Kidney epithelial cell (primary cell): ENCODE measurements at places on chromosomes 6 and 20.

DNA sequence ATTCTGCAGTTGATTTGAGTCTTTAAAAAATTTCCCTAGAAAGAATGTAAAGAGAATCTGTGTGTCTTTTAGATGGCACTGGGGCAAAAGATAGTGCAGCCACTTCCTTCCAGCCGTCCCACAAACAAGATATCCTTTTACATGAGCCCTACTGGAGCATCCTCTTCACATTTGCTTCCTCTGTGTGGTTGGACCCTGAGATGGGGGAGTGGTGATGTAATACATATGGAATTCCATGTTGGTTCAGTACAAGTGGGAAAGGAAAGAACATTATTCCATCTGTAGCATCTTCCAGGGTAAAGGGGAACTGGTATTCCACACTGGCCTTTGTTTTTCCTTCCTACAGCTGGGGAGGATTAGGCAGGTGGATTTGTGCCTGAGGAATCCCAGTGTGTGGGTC, 78.9 kb upstream of the ISM1 start:
- DNase-seq: no peak

DNA sequence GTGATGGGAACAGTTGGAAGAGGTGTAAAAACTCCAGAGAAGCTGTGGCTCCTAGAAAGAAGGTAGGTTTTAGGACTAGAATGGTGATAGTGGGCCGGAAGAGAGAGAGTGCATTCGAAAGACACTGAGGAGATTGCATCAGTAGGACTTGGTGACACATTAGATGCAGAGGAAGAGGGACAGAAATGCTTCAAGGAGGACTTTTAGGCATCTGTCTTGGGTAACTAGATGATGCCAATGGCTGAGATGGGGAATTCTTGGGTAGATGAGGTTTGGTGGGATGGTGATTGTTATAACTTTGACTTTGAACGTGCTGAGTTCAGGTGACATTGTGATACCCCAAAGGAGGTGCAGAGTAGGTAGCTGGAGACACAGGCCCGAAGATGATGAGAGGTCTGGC, 196.5 kb downstream of the GMPR start:
- no peak for DNase-seq

- no peak for DNase-seq
Measured at GRCh38 chr6:157139054-157139708, 184.1 kb downstream of the TMEM242 start.

- DNase-seq: no peak
Measured at GRCh38 chr20:12849225-12849910, 159.4 kb upstream of the SPTLC3 start.

DNA sequence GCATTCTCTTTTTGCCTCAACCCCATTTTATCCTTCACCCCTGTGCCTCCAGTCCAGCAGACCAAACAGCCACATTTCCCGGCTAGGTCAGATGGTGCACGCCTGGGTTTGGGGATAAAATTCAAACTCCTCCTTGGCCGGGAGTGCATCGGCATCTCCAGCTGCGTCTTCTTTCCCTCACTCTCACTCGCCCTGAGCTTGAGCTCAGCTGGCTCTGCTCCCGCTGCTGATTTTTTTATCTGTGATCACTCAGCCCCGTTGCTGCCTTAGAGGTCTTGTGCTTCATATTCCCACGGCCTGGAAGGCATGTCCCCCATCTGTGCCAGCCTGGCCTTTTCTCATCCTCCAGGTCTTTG, 6.8 kb upstream of the EZR start:
- DNase-seq: no peak

GRCh38 chr6:90109141-90109540, 187.5 kb downstream of the BACH2 start:
- no peak for DNase-seq

DNA sequence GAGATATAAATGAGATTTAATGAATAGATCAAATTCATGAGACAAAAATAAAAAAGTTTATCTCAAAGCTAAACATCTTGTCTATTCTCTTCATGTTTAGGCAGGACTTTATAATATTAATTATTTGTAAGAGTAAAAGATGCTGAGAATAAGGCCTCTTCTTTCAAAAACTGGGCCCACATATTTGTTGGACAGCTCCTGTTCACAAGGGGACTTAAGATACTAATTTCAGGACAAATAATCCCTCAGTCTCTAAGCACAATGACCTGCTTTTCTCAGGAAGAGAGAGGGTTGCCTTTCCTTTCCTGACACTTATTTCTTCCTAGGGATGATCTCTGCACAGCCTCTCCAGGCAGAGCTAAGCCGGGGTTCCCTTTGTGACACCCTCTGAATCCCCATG, 43.3 kb downstream of the NOX3 start:
- DNase-seq: no peak

DNA sequence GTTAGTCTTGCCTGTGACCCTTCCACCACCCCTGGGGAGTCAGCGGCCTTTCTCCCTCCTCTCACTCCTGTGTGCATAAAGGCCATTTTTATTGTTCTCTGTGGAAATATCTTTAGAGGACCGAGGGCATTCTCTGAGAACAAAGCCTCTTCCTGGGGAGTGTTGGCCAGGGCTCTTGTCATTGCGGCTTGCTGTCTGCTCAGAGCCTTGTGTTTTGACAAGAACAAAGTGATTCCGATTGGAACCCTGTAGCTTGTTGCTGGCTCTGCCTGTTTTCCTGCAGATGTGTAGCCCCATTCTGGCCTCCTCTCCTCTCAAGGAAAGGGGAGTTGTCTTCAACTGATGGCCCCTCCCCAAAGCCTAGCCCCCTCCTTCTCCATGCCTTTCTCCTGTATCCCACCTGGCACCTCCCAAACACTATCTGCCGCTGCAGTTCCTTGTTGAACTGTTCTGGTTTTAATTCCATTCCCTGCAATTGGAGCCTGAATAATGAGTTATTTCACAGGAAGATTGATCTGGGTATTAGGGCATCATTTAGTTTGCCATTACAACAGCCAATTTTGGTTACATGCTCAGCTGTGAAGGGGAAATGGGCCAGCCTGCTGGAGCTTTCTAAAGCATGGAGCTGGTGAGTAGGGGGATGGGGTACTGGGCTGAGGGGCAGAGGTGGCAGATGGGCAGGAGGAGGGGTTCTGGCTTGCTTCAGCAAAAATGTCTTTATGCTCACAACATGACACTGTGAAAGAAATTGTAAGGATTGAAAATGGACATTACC, 252.5 kb downstream of the LRFN2 start:
- no peak for DNase-seq

DNA sequence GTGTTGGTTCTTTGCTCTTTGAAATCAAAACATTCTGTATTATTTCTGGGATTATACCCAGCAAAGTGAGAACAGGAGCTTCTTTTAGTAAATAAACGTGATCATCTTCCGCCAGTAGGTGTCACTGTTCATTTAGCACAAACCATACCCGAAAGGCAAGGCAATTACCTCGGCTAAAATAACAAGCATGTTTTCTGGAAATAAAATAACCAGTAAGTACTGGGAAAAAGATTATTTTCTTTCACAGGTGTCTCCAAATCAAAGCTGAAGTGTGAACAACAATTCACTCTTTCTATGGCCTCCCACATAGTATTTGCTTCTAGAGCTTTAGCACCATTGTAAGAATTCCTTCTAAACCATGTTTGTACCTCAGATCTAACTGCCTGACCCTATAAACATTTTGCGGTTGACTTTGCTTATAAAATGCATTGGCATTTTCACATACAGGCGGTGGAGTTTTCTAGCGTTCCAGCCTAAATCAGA, 144.6 kb upstream of the AGPAT4 start:
- DNase-seq: peak; percentile 55

DNA sequence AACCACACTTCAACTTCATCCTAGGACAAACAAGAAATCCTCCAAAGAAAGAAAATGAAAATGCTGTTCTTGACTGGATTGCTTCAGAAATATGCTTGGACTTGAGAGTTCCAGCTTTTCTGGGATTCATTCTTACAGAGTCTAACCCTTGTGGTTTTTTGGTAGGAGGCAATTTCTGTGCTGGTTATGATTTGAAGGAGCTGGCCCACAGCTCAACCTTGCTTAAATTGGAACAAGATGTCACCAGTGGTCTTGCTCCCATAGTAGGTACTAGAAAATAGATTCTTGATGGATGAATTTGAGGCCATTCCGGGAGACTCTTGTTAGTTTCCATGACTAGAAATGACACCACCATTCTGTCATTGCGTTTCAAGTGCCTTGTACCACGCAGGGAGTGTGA, 54.3 kb upstream of the BMP6 start:
- DNase-seq: no peak

DNA sequence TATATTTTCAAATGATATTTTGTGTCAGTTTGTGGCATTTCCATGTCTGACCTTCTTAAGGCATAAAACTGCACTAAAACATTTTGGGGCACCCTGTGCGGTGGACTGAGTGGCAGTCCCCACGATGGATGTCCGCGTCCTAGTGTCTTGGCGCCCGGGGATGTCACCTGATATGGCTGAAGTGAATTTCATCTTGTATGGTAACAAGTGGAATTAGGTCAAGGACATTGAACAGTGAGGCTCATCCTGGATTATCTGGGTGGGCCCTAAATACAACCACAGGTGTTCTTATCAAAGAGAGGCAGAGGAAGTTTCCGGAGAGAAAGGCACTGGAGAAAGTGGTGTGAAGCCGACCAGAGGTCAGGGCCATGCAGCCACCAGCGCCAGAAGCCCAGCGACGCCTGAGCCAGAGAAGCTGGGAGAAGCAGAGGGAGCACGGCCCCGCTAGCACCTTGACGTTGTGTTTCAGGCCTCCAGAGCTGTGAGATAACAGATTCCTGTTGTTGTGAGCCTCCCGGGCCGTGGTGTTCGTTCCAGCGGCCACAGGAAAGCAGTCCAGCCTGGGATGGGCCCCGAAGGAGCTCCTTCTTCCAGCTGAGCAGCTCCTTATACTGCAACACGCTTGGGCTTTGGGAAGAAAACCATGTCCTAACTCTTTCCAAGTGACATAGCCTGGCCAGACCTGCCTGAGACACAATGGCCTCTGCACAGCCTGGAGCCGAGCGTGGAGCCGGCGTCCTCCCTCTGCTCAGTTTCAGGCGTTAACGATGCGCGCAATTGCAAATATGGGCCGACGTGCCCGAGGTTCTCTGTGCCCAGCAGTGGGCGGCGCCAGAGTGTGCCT, 22.5 kb downstream of the THBS2 start:
- no peak for DNase-seq

DNA sequence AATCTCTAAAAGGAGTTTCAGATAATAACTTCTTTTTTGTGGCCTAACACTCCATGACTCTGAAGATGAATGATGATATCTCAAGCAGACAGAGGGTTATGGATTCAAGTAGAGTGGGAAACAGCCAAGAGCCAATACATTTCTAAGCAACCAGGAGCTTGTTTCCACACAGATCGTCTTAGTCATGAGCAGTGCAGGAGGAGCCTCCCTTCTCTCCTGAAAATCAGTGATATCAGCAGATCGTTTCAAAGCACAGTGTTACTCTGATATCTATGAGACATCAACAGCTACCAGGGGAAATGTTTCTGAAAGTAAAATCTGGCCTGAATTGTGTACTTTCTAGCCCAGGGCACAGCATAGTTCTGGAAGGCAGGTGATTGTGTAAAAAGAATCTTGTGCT, 11.5 kb downstream of the ADGRG6 start:
- DNase-seq: no peak

DNA sequence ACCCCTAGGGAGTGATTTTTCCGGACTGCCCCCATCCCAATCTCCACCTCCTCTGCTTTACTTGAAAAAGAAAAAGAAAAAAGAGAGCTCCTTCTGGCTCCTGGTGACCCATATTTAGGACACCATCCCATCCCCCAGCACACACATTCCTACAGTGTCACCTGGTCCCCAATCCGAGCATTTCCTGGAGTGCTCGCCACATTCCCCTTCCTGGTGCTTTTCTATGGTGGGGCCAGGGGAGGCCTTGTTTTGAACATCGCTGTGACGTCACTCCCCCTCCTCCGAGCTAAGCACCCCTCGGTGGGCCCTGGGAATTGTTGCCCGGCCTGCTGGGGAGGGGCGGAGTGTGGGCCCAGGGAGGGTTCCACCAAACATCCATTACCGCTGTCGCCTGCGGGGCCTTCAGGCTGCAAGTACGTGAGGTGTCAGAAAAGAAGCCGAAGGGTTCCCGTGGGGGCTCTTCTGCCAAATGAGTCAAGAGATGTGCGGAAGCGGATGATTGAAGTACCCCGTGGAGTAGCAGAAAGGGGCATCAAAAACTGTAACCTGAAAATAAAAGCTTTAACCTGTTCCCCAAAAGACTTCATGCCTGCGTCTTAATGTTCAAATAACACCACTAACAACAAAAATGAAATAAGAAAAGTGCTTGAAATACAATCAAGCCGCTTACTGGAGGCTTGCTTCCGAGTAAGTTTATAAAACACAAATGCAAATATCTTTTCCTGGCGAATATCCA, 2.8 kb upstream of the FOXC1 start:
- no peak for DNase-seq

DNA sequence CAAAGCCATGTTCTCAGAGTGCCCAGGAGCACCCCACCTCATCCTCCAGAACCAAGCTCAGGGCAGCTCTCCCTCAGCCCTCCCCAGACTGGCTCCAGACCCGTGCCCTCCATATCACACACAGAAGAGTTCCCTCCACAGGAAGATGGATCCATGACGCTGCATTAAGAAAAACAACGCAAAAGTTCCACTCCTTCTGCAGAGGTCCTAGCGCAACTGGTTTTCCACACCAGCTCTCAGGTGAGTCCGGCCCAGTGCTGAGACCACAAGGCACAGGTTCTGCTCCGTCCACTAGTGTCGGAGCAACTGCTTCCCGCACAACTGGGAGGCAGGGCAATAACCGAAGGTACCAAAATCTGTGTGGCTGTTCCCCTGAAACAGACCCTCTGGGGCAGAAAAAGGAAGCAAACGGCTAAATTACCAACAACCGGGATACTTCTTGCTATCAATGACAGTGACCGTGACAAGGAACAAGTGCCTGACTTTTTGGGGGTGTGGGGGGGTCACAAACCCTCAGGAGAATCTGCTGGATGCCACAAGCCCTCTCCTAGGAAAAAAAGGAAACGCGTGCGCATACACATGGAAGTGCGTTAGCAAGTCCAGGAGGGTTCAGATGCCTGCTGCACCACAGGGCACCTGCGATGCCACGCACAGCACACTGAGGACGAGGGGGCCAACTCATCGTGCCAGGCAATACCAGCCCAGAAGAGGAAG, 49.2 kb downstream of the MYH7B start:
- DNase-seq: no peak

GRCh38 chr20:19970256-19970765, 46.9 kb upstream of the NAA20 start:
- no peak for DNase-seq

- no peak for DNase-seq
Measured at GRCh38 chr6:5624256-5624655, 362.9 kb downstream of the FARS2 start.

GRCh38 chr6:85516168-85516567, 66.3 kb downstream of the NT5E start:
- DNase-seq: no peak

DNA sequence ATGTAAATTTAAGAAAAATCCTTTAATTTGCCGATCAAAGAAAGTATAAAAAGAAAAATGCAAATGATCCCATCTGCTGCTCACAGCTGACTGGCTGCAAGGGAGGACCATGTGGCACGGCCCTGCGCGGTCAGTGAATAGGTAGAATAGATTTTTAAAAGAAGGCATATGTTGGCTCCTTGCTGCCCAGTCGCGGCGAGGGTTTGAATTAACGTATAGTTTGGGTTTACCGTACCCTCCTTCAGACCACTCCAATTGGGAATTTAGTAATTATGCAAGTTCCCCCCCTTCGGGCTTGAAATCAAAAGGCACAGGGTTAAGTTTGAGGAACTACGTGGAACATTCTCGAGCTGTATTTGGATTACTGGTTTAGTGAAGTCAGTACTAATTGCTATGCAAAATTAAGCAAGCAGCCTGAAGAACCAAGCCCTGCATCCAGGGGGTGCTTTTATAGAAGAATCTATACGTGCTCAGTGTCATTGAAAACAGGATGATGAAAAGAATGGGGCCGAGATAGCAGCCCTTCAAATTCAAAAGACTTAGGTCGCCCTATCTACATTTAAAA, 1.1 kb upstream of the BEND3 start:
- no peak for DNase-seq
